Suprapubic skin (tissue), 4 donors: ENCODE measurements at places on chromosomes 4 and X. TPM values are rescaled to one million over a fixed set of nuclear protein-coding genes. Genes with fewer than 3 reads are reported as not detected.

GRCh38 chr4:156101571-156101970, 147.9 kb upstream of the CTSO start:
- no peaks in the 10 kb centered on the region for H3K4me1 ChIP-seq
- H3K4me3 ChIP-seq, result no peak overlapping the region
- no peak for DNase-seq
- H3K36me3 ChIP-seq, result no peaks in the 10 kb centered on the region

DNA sequence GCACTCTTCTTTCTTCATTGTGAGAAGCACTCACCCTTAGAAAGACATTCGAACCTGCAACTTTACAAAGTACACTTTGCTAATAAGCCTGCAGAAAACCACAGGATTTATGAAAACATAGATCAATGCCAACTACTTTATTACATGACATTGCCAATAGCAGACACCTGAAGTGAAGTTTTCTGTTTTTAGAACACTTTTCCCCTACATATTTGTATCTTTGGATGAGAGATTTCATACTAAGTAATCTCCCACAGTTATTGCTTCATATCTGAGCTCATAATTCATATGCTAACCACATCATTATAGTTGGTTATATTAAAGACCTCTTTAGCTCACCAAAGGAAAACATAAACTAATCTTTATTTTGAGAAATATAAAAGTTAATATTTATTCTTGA, 276.5 kb upstream of the CTSO start:
- H3K27ac ChIP-seq, result no peak overlapping the region
- no peaks in the 10 kb centered on the region for H3K27me3 ChIP-seq
- H3K36me3 ChIP-seq, result no peaks in the 10 kb centered on the region
- no peaks in the 10 kb centered on the region for H3K4me1 ChIP-seq
- no peak overlapping the region for H3K4me3 ChIP-seq

GRCh38 chr4:6241062-6241845, 28.4 kb upstream of the WFS1 start:
- peaks cover 46% of the 10 kb centered on the region for H3K27me3 ChIP-seq
- no peaks in the 10 kb centered on the region for H3K36me3 ChIP-seq
- no peak overlapping the region for H3K27ac ChIP-seq

GRCh38 chr4:115293093-115293462, 179.7 kb upstream of the NDST4 start:
- no peak overlapping the region for H3K4me3 ChIP-seq
- no peaks in the 10 kb centered on the region for H3K27me3 ChIP-seq

- no peak overlapping the region for H3K4me3 ChIP-seq
- no peaks in the 10 kb centered on the region for H3K27me3 ChIP-seq
- no peaks in the 10 kb centered on the region for H3K36me3 ChIP-seq
- DNase-seq, result no peak
- no peak overlapping the region for H3K27ac ChIP-seq
These were observed 16.3 kb downstream of the APBB2 start for GRCh38 chr4:41197996-41198395.

The SPATA4 gene
- total RNA-seq, result 0.57 TPM

The CENPVL1 gene
- total RNA-seq, result not detected
